CD4-positive, alpha-beta T cell treated with Interleukin-4 for 1 hour (primary cell): ENCODE measurements at places on chromosomes 5 and 9.

- no peak for DNase-seq
These were observed 65.3 kb upstream of the HTR4 start for GRCh38 chr5:148719605-148720004.

- DNase-seq: no peak
These were observed 16.9 kb upstream of the FREM1 start for GRCh38 chr9:14926941-14927624.

- DNase-seq: no peak
These were observed 421.9 kb upstream of the DMAC1 start for GRCh38 chr9:8221462-8221861.

- no peak for DNase-seq
These were observed 174.4 kb upstream of the PRLR start for GRCh38 chr5:35404701-35405100.

GRCh38 chr5:58641533-58641932, 58.7 kb downstream of the RAB3C start:
- no peak for DNase-seq

DNA sequence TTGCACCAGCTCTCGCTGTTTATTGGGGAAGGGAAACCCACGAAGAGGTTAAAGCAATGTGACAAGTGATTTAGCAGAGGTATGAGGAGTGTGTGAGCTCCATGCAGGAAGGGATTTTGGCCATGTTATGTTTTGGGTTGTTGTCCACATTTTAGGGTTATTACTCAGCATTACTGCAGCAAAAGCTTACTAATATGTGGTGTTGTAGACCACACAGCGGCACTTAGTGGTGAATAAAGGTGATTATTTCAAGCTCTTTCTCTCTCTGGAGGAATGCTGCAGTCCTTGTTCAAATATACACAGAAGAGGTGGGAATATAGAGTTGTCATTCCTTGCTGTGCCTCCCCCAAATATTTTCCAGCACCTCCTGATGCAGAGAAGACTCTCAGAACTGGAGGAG, 29.7 kb upstream of the AKNA start:
- no peak for DNase-seq

GRCh38 chr5:78640662-78641474, 7.7 kb downstream of the LHFPL2 start:
- no peak for DNase-seq

DNA sequence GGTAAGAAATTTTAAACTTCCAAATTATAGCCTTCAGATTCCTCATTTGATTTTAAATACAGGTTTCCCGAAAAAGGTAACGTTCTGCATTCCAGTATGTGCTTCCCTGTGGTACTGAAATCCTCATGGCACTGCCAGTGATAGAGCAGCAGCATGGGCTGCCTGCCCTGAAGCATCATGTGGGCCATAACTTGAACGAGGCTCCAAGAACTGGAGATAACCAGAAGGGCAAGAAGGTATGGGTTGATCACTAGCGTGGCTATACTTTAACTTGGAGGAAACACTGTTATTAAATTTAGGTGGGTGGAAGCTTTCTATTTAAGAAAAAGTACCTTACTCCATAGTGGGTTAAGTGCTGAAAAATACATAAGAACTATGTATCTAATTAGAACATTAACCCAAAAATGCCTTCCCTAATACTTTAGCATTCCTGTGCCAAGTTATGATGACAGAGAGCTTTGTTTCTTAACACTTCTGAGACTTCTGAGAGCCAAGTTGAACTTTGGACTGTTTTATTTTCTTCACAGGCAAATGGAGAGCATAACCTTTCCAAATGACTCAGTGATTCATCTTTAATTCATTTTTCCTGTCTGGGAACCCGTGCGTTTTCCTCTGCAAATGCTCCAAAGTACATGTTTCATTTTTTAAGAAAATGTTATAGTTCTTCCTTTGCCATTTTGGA, 191.5 kb upstream of the GNA14 start:
- no peak for DNase-seq

DNA sequence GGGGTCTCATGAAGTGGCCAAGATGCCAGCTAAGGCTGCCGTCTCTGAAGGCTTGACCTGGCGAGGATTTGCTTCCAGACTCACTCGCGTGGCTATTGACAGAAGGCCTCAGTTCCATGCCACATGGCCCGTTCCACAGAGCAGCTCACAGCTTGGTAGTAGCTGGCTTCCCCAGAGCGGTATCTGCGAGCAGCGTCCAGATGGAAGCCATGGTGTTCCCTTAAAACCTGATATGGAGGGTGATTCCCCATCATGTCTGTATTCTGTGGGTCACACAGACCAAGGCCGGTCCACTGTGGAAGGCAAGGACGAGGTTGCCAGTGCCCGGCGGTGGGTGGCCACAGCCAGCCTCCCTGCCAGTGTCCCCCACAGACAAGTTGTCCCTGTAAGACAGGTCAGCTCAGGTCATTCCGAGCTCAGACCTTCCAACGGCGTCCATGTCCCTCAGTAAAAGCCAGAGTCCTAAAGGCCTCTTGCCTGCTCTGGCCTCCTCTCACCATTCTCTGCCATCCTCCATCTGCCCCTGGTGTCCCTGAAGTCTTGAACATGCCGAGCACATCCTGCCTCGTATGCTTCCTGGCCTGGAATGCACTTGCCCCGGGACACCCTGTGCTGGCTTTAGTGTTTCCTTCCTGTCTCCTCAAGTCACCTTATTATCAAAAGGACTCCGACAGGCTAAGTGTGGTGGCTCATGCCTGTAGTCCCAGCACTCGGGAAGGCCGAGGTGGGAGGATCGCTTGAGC, 61.3 kb upstream of the LRRTM2 start:
- DNase-seq: no peak

DNA sequence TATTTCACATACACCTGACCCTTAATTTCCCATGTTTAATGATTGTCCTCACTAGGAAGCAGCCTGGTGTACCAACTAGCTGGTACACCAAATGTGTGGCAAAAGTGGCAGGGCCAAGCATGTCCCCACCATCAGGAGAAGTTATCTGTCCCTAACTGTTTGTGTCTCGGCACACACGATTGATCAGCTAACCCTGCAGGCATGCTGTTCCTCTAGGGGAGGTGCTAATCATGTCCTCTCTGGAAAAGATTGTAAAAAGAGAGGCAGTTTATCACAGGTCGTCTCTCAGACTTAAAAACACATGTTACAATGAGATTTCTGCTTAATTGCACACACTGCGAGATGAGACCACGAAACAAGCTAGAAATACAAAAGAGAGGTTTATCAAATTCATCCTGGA, 342.7 kb downstream of the DIRAS2 start:
- no peak for DNase-seq

DNA sequence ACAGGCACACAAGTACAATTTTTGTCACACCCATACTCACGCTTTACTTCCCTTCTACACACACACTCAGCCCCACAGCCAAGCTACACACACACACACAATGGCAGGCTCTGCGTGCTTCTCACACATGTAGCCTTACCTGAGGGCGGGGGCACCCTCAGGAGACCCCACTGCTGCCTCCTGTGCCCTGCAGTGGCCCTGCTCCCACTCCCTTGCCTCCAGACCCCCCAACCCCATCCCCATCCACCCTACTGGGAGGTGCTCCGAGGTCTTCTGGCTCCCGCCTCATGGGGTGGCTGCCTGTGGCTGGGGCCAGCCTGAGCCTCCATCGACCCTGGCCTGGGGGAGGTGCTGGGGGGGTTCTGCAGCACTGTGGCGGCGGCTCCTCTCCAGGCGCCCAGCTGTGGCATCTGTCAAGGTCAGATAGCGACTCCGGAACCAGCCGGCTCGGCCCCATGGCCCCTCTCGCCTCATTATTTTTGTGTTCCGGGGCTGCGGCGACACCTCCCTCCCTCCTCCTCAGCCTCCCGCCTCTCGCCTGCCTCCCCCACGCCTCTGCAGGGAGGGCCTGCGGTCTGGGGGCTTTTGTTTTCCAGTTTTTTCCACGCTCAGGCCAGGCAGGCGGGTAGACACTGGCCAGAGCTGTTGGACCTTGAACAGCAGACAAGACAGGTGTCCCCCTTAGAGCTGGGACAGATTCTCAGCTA, 21.7 kb downstream of the CXXC5 start:
- DNase-seq: peak; percentile 53

DNA sequence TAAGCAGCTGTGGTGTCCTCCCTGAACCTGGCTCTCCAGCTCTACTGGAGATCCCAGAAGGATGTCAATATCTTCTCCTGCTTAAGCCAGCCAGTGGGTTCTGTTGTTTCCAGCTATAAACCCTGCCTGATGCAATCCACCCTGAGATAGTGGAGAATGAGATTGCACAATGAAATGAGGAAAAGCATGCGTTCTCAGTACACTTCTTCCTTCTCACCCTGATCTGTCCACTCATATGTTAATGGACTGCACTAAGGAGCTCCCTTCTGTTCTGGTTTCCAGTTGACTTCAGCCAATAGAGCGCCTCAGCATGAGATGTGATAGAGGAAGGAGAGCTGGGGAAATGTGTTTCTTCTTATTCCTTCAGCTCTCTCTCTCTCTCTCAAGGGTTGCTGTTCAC, 40.0 kb upstream of the CDH6 start:
- DNase-seq: no peak

DNA sequence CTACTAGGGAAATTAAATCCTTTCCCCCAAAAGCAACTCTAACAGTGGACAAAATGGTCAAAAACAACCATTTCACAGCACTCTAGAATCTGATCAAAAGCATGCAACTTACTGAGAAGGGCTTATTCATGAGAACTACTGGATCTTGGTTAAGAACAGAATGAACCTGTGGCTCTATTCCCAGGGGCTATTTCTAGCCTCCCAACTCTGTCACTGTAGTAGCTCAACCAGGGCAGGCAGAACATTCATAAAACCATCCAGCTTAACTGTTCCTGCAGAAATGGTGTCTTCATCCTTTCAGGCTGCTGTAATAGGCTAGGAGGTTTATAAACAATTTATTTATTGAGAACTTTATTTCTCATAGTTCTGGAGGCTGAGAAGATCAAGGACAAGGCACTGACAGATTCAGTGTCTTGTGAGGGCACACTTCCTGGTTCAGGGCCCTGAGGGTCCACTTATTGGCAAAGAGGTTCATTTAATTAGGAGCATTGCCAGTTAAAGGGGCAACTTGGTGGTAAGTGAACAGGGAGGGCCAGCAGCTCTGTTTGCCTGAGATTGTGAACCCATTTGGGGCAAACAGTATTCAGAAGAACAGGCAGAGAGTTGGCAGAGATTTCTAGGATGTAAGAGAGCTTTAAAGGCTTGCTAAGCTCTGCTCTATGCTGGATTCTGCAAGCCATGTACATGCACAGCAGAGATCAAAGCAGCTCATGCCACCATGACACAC, 238.5 kb upstream of the FBXL7 start:
- DNase-seq: no peak

- no peak for DNase-seq
These were observed 190.5 kb downstream of the PIK3R1 start for GRCh38 chr5:68405784-68406743.

DNA sequence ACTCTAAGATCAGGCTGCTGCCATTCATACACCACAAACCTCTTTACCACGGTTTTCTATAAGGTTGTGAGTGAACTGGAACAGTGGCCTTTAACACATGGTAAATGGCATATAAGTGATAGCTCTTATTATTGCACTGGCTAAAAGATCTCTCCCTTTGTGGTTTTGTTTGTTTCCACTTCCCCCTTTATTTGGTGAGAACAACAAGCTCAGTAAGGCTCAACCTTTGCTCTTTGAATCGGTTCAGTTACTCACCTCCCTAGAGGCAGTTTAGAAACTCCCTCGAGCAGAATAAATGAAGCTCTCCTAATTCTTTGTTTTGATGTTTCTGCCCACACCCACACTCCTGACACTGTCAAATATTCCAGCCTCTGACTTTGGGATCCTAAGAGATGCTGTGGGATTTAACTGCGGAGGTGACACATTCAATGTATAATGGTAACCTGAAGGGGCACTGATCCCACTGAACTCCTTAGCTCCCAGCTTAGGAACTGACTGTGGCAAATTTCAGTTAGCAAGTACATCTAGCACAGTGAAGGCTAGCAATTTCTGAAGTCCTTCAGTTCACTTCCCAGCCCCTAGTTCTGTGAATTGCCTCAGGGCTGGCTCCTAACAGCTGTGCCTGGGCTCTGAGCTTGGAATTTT, 22.5 kb upstream of the RAD23B start:
- no peak for DNase-seq

GRCh38 chr9:38311382-38312270, 80.9 kb upstream of the ALDH1B1 start:
- no peak for DNase-seq

DNA sequence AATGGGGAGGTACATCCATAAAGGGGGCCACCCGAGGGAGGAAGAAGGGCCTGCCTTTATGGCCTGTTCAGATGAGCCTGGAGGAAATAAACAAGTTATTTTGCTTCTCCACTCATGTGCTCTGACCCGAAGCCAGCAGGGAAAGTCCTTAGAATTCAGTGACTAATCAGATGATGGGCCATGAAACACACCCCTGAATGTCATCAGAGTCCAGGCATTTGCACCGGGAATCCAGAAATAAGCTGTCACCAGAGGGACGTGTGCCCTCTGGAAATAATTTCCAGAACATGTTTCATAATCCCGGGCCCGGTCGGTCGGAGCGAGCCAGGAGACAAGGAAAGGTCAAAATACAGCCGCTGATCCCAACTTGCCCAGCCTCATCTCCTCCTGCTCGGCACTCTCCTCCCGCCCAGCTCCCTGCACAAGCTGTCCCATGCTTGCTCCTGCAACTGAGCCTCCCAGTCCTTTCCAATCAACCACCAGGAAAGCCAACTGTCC, 73.6 kb upstream of the ZNF622 start:
- no peak for DNase-seq

GRCh38 chr5:96142786-96143434, 181.3 kb upstream of the ELL2 start:
- DNase-seq: no peak

DNA sequence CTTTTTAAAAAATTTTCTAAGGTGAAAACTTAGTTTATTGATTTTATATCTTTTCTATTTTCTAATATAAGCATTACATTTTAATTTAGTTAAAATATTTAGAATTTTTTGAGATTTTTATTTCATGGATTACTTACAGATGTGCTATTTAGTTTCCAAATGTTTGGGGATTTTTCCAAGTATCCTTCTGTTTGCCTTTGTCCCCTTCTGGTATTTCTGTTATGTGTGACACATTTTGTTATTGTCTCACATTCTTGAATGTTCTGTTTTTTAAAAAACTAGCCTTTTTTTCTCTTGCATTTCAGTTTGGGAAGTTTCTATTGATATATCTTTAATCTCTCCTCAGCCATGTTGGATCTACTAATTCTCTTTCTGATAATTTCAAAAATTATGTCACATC, 234.9 kb downstream of the FAM170A start:
- DNase-seq: no peak

DNA sequence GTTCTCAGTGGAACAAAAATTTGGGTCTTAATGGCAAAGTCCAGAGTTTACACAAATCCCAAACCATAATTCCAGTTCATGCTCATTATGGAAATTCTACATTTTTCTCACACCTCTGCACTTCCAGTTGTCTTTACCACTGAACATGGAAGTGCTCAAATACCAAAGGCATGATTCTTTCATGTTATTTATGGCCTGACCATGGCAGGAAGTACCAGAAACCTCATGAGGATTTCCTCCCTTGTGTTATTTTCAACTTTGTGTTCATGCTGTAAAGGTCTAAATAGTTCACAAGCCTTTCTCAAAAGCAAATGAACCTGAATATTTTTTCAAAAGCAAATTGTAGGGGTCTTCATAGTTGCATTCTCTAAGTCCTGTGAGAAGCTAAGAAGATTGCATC, 82.0 kb upstream of the ITGA1 start:
- no peak for DNase-seq
